Fibroblast of skin of abdomen (primary cell): ENCODE measurements at places on chromosomes 5 and 9.

- DNase-seq = no peak
Measured at GRCh38 chr5:133391354-133392136, 220.8 kb downstream of the FSTL4 start.

GRCh38 chr9:71816916-71817451 lies 48.7 kb upstream of the CEMIP2 start:
- DNase-seq = no peak

DNA sequence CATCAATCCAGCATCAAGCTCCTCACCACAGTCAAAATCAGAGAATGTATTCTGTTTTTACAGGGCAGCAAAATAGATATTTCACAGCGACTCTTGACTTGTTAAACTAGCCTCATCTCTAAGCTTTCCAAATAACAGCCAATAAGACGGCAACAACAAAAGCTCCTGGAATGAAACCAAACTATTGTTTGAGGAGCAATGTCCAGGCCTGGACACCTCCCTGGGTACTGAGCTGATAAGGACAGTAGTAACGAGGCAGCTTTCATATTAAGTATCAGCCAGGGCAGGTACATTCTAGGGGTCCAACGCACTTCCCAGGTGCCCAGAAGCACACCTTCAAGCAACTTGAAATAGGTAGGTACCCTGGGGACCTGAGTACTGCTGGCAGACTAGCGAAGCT lies 260.3 kb downstream of the ENC1 start:
- no peak for DNase-seq

DNA sequence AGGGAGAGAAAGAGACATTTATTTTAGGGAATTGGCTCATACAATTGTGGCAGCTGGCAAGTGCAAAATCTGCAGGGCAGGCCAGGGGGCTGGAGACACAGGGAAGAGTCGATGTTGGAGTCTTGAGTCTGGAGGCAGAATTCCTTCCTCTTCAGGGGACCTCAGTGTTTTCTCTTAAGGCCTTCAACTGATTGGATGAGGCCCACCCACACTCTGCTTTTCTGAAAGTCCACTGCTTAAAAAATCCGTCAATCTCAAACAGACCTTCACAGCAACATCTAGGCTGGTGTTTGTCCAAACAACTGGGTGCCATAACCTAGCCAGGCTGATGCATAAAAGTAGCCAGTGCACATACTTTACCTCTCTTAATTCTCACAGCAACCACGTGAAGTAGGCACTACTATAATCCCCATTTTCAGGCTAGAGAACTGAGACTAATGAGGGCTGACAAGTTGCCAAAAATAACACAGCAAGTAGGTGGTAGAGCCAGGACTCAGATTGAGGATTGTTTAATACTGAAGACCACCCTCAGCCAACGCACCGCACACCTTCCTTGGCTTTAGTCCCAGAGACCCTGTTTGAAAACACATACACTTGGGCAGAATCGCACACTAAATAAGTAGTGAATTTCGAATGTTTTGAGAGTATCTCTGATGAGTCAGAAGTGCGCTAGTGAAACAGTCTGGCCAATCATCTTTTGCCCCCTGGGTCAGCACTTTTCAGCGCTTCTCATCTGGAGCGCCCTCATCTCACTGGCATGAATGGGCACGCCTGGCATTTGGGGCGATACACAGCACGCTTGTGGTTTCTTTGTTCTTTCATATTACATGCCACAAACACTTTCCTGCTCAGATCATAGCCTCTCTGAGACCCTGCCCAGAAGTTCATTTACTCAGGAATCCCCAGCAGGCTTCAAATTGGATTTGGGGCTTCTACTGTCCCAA lies 591.4 kb downstream of the CCDC171 start:
- DNase-seq = peak; percentile 43

- DNase-seq = peak; percentile 38
Measured at GRCh38 chr5:180070756-180071530, 616 bp downstream of the RNF130 start.

DNA sequence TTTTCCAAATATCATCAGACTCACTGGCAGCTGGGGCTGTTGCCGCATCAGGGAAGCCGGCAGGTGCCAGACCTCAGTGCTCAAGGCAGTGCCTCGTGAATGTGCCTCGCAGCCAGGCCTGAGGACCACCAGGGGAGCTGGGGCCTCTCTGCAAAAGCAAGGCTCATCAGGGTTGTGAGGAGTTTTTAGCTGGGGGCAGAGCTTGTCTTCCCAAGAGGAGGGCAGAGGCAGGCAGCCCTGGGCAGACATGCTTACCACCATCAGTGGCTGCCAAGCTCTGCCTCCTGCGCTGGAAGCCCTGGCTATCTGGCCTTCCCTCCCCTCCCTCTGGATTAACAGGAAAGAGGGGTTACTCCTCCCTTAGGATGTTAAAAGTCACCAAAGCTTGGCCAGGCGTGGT lies 8.8 kb upstream of the TBC1D9B start:
- DNase-seq = no peak

DNA sequence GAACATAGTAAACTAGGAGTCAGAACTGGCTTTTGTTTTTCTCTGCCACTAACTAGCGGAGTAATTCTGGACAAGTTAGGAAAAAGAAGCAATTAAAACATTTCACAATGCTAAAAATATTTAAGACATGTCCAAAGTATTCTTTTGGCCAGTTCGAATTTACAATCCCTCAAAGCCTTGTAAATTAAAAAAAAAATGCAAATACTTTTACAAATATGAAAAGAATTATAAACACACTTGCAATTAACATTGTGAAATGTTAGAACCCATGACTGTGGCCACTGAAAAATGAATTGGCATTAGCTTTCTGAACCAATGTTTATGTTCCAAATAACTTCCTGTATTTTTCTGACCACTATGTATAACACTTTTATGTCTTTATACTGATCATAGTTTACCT lies 2.2 kb downstream of the RAD1 start:
- DNase-seq = peak; percentile 60

DNA sequence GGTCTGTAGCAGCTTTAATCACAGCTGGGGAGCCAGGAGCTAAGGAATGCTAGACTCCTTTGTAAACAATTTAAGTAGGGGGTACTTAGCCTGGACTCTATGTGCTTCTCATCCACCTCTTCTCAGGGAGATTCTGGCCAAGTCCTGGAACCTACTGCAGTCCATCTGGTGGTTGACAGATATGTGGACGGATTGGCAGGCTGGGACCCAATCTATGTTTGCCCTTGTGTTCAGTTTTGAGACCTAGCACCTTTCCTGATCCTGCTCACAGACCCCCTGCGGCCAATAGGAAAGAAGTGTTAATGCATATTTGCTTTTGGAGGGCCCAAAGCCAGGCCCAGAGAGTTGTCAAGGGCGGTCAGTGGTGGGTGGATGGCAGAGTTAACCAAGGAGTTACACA lies 6.4 kb downstream of the SLC22A5 start:
- no peak for DNase-seq

- DNase-seq = no peak
Measured at GRCh38 chr9:15154677-15155076, 152.3 kb downstream of the TTC39B start.

- no peak for DNase-seq
Measured at GRCh38 chr9:127256324-127256723, 8.2 kb upstream of the GARNL3 start.

- peak; percentile 65 for DNase-seq
Measured at GRCh38 chr9:86531971-86532640, 177.9 kb upstream of the TUT7 start.

- no peak for DNase-seq
Measured at GRCh38 chr9:27561685-27562084, 11.6 kb downstream of the C9orf72 start.

GRCh38 chr5:175614223-175614815 lies 43.6 kb upstream of the HRH2 start:
- no peak for DNase-seq

- peak; percentile 71 for DNase-seq
Measured at GRCh38 chr5:76715736-76716455, at the start of gene F2R. F2R (plus strand) TSS chr5:76716126; CDS start chr5:76716308, 182 bp downstream.

DNA sequence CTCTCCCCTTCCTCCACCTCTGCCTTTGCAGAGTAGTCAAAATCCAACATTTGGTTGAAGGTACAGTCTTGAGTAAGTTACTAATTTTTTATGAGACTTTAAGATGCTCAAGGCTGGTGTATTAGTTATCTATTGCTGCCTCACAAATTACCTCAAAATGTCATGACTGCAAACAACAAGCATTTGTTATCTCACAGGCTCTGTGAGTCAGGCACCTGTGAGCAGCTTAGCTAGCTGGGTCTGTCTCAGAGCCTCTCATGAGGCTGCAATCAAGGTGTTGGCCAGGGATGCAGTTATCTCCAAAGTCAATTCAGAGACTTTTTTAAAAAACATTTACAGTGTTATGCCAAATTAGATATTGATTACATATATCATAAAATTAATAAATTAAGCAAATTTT lies 371.3 kb upstream of the RGMB start:
- DNase-seq = no peak

DNA sequence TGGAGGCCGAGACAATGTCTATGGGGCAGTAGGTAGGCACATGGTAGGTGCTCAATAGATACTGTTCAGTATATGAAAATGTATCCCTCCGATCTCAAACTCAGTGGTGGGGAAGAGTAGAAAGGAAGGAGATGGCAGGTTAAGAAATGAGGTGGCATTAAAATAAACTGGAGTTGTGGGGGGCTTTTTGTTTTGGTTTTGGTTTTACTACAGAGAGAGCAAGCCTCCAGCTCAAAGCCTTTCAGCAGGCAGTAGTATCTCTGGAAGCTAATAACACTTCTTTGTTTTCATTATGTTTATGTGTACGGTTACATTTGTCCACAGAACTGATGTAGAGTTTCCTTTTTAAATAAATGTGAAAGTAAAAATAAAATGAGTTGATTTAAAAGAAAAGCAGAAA lies 8.6 kb downstream of the MFAP3 start:
- DNase-seq = no peak

DNA sequence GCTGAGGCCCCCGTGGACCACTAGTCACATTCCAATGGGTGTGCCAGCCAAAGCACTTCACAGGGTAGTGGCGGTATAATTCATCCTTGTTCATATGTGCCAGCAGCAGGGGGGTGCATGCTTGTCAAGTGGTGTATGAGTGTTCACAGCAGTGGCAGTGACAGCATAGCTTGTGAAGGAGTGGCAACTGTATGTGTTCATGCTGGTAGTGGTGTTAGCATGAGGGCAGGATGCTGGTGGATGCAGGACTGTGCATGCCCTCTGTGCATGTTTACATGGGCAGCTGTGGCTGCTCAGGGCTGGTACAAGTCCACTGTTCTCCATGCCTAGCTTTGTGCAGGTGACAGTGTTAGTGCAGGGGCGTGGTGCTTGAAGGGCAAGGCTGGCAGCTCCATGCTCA lies 253.4 kb upstream of the DMAC1 start:
- no peak for DNase-seq

GRCh38 chr5:109519416-109519815 lies 109.6 kb upstream of the PJA2 start:
- no peak for DNase-seq

- no peak for DNase-seq
Measured at GRCh38 chr9:103839197-103839596, 254.9 kb upstream of the SMC2 start.

DNA sequence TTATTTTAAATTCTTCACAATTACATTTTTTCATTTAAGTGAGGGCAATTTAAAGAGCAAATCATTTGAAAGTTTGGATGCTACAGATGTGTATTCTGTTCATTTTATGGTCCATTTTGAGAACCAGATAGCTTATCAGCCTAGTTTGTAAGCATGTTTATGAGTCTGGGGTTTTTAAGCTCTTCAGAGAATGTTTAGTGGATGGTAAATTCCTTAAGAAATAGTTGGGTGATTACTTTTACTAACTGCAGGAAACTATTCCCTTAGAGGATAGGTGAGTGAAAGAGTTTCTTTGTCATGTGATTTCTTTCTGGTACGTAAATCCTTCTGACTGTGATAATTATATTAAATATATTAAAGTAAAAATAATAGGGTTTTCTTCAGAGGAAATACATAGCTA lies 17.6 kb downstream of the RASGRF2 start:
- DNase-seq = no peak

GRCh38 chr5:143014017-143014651 lies 244.0 kb downstream of the ARHGAP26 start:
- no peak for DNase-seq

DNA sequence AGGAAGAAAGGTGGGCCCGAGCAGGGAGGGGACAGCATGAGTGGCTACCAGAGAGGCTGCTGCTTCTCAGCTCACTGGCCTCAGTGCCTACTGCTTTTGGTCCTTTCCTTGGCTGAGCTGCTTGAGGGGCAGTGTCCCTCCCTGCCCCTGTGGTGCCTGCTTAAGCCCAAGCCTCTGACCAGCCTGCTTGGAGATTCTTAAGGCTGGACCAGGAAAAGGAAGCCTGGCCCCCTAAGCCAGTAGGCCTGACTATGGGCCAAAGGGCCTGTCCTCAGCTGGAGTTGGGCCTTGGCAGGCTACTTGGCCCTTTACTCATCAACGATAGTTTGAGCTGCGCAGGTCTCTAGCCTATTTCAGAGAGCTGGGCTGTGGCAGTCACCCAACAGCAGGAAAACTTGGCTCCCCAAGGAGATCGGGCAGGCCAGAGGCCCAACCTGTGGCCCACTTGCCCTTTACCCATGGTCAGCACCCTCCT lies 24.9 kb downstream of the TCF7 start:
- no peak for DNase-seq

DNA sequence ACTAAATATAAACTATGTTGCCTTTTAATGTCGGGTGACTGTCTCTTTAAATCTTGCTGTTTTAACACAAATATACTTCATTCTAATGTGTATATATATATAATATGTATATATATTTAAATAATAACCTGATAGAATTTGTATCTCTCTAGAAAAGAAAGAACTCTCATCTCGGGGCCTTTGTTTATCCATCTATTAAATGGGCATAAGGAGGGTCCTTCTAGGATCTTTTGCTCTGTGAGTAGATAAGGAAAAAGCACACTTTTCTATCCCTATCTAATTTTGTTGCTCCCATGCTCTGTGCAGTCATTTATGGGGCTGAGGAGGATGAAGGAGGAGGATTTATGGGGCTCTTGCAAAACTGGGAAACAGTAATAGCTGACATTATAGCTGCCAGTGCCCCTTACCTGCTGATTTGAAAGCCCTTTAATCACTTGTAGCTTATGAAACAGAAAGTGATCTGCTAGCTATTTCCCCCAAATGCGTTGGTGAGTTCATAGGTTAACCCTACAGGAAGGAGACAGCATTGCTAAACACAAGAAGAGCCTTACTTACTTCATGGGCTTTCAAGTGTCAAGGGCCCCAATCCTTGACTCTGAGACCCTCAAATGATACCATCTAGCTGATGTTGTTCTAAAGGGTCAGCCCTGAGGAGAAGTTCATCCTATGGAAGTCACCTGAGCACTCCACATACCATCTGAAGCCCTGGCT lies 5.8 kb upstream of the PPARGC1B start:
- no peak for DNase-seq

- DNase-seq = no peak
Measured at GRCh38 chr9:38254756-38255155, 137.7 kb upstream of the ALDH1B1 start.

- peak; percentile 64 for DNase-seq
Measured at GRCh38 chr5:67020096-67020615, 176.4 kb downstream of the CD180 start.

DNA sequence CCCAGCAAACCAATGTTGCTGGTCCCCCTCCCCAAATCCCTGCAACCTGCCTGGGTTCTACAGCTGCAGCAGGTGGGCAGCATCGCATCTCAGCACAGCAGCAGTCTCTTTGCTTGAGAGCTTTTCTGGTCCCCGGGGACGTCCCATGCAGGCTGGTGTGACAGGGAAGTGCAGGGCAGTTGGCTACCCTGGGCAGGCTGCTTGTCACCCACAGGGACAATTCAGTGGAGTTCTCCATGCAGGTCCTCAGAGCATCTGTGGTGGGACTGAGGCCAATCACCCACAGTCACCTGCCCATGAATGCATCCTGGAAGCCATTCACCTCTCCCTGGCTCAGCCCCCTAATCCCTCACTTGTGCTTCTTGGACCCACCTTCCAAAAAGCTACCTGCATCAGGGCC lies 43.9 kb upstream of the SEMA4D start:
- no peak for DNase-seq
